ENCODE measurements at places on chromosomes 5 and 9.

GRCh38 chr5:38996123-38996522 lies 78.1 kb downstream of the RICTOR start:
- no peak for DNase-seq

DNA sequence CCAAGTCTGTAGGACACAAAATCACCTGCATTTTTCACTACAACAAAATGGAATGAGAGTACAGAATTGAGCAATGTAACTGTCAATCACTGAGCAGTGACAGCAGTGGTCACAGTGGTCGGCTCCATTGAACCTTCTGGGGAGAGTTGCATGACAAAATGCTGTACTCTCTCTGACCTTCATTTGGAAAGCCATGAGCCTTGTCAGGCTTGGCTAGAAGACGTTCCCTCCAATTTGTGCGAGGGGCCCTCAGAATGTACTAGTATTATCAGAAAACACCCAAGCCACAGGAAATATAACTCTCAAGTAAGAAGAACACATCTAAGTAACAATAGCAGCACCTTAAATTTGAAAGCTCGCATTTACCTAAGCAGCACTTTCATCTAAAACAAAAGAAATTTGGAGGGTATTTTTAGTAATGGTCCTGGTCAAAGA lies 425.6 kb upstream of the MEF2C start:
- DNase-seq, result no peak

- DNase-seq, result no peak
Observed at GRCh38 chr5:96427824-96428223, 5.2 kb downstream of the PCSK1 start.

GRCh38 chr5:170434966-170435605 lies 45.9 kb upstream of the KCNMB1 start:
- peak; percentile 58 for DNase-seq

- no peak for DNase-seq
Observed at GRCh38 chr5:140004174-140004573, 38.9 kb downstream of the NRG2 start.

GRCh38 chr9:77769246-77769645 lies 121.1 kb upstream of the GNA14 start:
- no peak for DNase-seq

- no peak for DNase-seq
Observed at GRCh38 chr9:122991370-122991830, 42.1 kb upstream of the GPR21 start.

GRCh38 chr9:75105841-75106240 lies 17.5 kb downstream of the OSTF1 start:
- no peak for DNase-seq

GRCh38 chr5:9698125-9698826 lies 68.1 kb upstream of the TAS2R1 start:
- no peak for DNase-seq

- DNase-seq, result no peak
Observed at GRCh38 chr5:18553269-18553668, 919.0 kb downstream of the TAF11L14 start.

DNA sequence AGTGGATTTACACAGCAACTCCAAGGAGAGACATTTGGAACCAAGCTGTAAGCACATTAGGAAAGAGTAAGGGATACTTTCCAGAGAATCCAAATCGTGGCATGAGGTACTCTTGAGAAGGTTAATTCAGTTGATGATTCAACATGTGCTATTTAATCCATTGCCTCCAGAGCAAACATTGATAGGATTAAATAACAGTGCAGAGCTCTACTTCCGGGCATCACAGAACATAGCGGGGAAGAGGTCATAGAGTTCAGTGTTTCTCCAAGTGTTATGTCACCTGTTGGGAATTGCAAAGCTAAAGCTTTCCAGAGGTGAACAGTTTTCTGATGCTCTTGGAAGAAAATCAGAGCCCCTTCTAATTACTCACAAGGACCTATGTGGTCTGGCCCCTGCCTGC lies 127.5 kb downstream of the PPP2R2B start:
- DNase-seq, result no peak

DNA sequence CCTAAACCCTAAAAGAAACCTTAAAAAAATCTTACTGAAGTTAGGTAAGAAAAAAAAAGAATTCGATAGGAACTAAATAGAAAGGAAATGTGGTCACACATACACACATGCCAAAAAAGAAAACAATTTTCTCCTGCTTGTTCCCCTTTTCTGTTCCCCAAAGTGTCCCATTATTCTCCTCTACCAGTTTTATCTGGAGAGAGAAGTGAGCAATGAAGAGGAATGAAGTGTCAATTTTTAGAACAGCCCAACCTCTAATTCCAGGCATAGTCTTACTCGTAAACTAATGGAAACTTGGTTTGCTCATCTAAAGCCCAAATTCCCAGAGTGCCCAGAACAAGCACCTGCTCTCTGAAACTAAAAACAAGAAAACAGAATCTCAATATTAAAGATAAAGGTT lies 26.1 kb downstream of the AP3B1 start:
- no peak for DNase-seq

GRCh38 chr5:1881731-1882336 lies 891 bp downstream of the IRX4 start:
- no peak for DNase-seq

- DNase-seq, result no peak
Observed at GRCh38 chr5:123868267-123868666, 356.3 kb downstream of the CSNK1G3 start.

DNA sequence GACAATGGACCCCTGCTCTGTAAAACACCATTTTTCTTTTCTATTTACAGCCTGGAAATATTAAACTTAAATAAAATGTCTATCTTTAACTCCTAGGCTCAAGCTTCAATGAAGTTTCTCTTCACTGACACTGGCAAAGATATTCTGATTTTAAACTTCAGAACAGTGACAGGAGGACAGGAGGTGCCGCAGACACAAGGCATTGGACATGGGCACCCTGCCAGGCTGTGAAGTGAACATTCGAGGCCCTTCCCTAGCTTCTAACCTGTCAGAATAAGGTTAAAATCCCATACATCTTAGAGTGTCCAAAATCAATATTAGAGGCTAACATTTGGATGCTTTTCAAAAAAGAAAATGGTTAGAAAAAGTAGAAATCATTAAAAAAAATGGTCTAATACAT lies 9.2 kb downstream of the SEMA5A start:
- DNase-seq, result no peak

DNA sequence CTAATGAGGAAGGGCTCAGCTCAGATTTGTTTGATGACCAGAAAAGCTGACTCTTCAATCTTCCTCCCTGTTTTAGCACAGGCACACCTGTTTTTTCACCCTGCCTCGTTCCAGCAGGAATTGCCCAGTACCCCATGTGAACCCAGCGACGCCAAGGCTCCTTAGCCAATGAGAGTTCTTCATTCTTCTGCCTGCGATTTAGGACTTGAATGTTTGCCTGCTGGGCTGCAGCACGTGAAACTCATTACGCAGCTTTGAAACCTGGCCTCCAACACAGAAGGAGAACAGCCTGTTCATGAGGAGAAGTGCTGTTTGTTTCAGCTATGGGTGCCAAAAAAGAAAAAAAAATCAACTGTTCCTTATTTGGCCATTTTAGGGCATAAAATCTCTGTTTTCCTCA lies 315.5 kb downstream of the TRPM3 start:
- DNase-seq, result no peak

DNA sequence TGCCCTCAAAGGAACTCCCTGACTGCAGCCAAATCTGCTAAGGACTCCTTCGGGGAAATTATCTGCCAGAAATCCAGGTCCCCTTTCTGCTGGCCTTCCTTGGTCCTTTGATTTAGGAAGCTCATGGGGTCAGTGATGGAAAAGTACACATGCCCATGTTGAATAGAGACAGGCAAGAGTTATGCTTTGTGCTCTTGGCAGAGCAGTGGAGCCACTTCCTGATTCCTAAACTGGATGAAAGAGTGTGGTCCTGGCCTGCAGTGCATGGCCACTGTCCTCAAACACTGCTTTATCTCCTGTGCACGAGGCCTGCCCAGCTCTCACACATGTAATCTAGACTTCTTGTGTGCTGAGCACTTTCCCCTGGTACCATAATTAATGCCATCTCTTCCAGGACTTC lies 2.0 kb upstream of the EBF1 start:
- DNase-seq, result no peak

DNA sequence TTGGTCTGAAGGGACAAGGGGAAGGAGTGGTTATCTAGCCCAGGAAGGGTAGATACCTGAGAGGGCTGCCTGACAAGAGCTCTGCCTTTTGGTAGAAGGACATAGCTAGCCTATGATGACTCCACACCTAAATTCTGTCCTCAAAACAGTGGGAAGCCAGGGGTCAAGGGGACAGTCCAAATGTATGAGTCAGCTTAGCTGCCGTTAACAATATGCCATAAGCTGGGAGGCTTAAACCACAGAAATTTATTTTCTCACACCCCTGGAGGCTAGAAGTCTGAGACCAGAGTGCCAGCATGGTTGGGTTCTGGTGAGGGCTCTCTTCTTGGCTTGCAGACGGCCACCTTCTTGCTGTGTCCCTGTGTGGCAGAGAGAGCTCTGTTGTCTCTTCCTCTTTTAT lies 306.4 kb downstream of the NTRK2 start:
- DNase-seq, result no peak
